ENCODE measurements at places on chromosomes 1 and 21.

DNA sequence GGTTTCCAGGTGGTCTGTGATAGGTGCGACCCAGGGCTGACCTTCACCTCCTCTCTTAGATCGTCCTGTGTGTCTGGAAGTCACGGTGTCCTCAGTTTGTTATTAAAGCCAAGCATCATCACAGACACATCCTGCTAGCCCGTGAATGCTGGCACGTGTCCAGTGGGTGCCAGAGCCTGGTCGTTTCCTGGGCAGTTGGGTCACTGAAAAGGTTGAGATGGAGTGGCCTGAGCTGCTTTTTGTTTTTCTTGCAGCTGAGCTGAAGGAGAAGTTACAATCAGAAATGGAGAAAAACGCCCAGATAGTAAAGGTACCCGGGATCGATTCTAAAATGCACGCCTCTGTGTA, 23.2 kb downstream of the PCNT start:
- DNase-seq, result no peak

- peak; percentile 85 for DNase-seq
These were observed at the start of gene SH2D2A for GRCh38 chr1:156816561-156817328. TSS of gene SH2D2A (minus strand) at chr1:156816848. CDS start at chr1:156816708, 140 bp downstream.

DNA sequence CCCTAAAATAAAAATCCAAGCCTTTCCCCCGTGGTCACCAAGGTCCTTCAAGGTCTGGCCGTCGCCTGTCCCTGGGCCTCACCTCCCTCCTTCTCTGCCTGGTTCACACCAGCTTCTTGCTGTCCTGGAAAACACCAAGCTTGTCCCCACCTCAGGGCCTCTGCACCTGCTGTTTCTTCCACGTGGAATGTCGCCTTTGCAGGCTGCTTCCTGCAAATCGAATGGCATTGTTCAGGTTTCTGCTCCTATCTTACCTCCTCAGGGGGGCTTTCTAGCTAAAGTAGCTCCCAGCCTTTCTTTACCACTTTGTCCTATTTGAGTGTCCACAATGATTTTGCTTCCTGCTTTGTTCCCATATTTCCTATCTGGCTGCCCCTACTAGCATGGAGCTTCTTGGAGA, 3.3 kb upstream of the CASZ1 start:
- no peak for DNase-seq

- no peak for DNase-seq
These were observed 13.7 kb downstream of the PYHIN1 start for GRCh38 chr1:158945061-158945460.

GRCh38 chr1:195717651-195718050, 890.6 kb downstream of the KCNT2 start:
- no peak for DNase-seq

DNA sequence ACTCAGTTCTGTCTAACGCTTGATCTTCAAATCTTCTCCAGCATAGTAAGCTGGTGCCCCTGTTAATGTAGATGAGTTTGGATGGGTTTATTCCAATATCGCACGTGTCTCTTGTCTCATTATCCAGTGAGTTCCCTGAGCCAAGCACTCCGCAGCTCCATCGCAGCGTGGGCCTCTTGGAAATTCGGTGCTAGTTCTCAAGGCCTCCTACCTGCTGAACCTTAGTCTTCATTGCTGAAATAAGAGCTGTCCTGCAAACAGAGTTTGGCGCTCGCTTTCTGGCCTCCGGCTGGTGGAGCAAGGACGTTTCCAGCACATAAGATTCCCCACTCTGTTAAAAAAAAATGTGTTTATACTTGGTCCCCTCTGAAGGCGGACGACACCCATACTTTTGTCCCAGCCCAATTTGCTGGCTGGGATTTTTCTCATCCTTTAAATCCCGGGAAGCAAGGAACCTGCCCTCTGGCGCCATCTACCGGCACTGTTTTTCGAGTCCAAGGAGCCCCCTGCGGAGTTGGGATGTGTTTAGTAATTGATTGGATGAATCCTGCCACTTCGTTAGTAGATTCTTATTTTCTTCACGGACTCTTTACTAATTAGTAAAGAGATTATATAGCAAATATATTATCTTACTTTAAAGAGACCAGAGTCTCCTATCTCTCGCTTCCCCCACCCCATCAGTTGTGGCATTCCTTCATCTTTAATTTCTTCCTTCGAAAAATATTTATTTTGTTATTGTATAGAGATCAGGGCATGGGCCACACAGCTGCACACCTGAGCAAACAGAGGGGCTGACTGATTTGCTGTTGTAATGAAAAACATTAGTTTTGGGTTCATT, 14.7 kb downstream of the JUN start:
- DNase-seq, result no peak

GRCh38 chr21:21818898-21819297, 820.7 kb downstream of the NCAM2 start:
- no peak for DNase-seq

DNA sequence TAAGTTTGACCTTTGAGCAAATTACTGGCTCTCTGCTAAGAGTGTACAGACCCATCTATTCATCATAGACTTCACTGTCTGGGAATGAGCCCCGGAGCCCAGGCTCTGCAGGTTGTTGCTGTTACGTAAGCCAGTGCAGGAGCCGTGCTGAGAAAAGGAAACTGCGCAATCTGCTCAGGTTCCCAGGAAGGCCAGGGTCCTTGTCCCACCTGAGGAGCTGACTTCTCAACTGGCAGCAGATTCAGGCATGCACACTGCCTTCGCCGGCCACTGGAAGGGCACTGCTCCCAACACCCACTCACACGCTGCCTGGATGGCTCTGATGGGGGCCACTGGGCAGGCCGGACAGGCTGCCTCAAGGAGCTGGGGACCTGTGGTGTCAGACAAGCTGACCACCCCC, 19.5 kb downstream of the RCAN1 start:
- no peak for DNase-seq

DNA sequence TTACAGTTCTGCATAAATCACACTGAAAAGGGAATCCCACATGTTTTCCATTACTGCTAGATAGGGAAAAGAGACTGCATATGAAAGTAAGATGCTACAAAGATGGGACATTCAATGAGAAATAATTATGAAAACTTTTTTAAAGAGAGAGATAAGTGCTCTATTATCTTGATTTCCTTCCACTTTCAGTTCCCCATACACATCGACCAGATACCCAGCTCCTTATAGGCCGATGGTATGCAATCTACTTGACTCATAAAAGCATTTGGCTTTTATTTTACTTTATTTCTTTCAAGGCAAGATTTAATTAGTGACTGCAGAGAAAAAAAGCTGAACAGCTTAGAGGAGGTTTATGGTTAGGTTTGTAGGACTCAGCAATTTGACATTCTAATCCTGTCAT, 13.1 kb downstream of the BRINP2 start:
- DNase-seq, result no peak

DNA sequence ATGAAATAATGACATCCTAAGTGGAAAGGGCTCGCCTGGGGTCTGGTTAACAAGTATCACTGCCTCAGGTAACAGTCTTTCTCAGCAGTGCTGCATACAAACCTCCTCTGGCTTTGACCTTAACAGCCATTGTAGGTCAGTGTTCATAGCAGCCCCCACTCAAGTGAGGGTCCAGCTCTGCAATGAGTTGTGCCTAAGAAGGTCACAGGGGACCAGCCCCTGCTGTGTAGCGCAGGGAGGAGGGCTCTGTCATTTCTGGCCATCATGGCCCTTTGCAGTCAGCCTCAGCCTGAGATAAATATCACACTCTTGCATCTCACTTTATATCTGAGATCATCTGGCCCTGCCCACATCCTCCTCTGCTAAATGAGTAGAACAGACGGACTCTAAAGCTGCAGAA, 18.1 kb upstream of the MYSM1 start:
- DNase-seq, result no peak

DNA sequence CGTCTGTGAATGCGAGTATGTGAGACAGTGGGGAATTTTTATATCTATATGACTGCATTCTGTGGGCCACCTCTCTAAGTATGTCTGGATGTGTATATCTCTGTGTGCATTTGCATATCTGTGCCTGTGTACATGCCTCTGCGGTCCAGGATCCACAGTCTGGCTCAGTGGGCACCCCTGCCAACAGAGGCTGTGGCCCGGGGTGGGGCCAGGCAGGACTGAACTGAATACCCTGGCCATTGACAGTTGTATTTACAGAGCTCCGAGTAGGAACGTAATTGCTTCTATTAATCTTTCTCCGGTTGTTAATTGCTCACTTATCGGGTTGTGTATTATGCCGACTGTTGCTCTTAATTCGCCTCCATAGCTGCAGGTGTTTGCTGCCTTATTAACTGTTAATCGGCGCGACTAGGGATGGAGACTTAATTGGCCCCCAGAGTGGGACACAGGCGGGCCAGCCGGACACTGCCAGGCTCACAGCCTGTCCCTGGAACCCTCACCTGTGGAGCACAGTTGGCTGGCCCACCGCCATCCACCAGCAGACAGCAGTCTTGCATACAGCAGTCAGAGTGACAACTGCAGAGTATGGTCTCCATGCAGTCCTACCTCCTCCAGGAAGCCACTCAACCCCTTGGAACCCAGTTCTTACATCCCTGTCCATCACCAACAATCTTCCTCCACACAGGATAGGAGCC, 22.4 kb upstream of the ADGRB2 start:
- no peak for DNase-seq

- no peak for DNase-seq
These were observed 205.6 kb upstream of the GJB5 start for GRCh38 chr1:34549199-34549598.

DNA sequence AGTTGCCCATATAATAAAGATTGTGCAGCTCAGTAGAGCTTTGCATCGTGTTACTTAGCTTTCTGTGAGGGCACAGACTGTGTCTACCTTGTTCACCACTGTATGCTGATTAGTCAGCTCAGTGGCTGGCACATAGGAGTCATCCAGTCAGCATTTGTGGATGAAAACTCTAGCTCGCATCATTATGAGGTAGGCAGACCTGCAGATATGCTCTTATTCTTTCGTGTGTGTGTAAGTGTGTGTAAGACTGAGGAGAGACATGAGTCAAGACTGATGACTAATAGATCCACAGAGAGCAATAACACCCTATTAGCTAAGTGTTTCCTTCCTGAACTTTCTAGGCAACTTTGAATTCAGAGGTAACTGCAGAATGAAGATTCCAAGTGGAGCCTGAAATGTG, 17.1 kb downstream of the TTF2 start:
- no peak for DNase-seq

GRCh38 chr1:161733526-161733925, 12.2 kb downstream of the FCRLB start:
- no peak for DNase-seq

GRCh38 chr1:48216941-48217340, 5.6 kb upstream of the SLC5A9 start:
- DNase-seq, result no peak

GRCh38 chr1:156914440-156914856, 6.0 kb upstream of the LRRC71 start:
- DNase-seq, result no peak

GRCh38 chr1:192474080-192474683, 101.4 kb upstream of the RGS1 start:
- DNase-seq, result peak; percentile 19

DNA sequence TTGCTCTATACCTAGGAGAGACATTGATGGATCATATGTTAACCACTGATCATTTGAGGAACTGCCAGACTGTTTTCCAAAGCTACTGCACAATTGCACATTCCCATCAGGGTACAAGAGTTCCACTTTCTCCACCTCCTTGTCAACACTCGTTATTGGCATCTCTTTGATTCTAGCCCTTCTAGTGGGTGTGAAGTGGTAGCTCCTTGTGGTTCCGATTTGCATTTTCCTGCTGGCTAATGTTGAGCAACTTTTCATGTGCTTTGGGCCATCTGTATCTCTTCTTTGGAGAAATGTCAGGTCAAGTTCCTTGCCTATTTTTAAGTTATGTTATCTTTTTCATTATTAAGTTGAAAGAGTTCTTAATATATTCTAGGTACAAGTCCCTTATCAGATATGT, 90.1 kb downstream of the DMRTB1 start:
- no peak for DNase-seq

DNA sequence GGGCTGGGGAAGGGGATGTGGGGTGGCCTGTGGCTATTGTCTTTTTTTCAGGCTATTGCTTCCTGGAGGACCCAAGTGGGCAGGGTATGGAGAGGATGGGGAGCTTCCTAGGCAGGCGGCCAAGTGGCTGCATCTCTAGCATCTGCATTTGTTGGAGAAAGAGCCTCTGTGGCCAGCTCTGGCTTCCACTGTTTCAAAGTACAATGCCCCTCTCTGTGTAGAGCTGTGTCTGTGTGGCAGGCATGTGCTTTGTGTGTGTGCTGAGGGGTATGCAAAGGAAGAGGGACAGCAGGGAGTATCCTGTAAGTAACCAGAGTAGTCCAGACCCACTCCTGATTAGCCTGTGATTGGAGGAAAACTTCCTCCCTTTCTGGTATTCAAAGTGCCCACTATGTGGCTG, 40.6 kb downstream of the KCNA2 start:
- no peak for DNase-seq

Measured in GM19239 (cell line).